ENCODE measurements at places on chromosomes 16 and 17.

DNA sequence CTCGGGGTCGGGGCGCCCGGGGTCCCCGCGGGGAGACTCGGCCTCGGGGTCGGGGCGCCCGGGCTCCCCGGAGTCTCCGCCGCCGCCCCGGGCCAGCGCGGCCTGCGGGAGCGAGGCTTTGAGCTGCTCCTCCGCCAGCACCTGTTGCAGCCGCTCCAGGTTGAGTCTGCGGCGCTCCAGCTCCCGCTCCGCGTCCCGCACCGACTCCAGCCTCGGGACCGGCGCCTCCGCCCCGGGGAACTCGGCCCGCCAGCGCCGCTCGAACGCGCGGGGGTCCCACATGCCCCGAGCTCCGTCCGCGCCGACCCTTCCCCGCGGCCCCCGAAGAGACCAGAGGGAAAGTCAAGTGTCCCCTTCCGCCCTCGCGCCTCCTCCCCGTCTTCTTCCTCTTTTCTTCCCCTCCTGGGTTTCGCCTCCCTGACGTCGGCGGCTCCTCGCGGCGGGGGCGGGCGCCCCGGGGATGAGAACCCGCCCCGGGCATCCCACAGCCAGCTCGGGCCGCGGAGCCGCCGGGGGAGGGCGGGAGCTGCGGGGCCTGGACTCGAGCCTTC is 40.8 kb upstream of the BHLHA9 start:
- DNase-seq: no peak

DNA sequence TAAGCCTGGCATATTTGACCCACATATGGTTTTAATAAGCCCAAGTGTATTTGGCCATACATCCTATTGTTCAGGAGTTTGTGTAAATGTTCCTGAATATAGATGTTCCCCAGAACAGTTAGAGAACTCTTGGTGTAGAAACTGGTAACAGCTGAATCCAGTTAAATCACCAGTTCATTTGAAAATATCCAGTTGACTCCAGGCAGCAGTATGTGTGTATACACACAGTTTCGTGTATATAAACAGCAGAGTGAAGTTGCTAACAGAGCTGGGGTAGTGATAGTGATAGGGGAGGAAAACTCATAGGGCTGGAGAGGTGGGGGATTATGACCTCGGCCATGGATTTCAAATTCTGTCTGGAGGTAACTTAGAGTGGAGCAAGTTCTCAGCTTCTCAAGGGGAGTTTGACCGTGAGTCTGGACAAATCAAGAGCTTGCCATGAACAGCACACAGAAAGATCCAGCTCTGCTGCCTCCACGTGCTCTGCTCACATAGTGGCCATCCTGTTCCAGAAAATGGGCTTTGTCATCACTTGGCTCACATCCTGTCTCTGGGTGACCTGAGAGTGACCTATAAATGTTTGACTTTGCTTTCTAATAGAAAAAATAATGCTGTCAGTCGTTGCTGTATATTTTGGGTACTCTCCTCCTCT is 30.6 kb upstream of the MMD start:
- no peak for DNase-seq

GRCh38 chr17:73228748-73229236 is 32.9 kb downstream of the CPSF4L start:
- no peak for DNase-seq

- DNase-seq: no peak
Measured at GRCh38 chr16:84266451-84266850, 26.6 kb upstream of the KCNG4 start.

GRCh38 chr16:4689864-4690704 is 3.3 kb upstream of the NUDT16L1 start:
- no peak for DNase-seq

DNA sequence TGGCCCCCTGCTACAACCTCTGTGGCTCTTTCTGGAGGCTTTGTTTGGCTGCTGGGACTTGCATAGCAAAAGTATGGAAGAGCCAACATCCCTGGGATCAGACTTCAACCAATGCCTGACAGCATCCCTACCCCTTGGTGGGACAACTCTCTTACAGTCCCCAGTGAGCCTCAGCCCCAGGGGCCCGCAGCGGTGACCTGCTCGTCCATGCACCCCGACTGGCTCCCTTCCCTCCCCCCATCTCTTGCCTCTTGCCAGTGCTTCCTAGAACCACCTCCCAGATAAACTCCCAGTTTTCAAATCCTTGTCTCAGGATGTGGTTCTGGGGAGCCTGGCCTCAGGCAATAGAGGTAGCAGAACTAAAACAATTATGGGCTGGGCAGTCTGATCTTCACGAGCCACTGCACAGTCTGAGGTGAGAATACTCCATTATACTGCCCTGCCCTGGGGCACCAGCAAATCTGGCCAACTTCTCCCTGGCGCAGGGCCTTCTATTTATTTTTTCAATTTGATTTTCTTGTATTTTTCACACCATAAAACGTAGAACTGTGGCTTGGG is 86.6 kb upstream of the BRD7 start:
- no peak for DNase-seq

GRCh38 chr17:57482657-57483056 is 226.3 kb downstream of the MSI2 start:
- DNase-seq: no peak

DNA sequence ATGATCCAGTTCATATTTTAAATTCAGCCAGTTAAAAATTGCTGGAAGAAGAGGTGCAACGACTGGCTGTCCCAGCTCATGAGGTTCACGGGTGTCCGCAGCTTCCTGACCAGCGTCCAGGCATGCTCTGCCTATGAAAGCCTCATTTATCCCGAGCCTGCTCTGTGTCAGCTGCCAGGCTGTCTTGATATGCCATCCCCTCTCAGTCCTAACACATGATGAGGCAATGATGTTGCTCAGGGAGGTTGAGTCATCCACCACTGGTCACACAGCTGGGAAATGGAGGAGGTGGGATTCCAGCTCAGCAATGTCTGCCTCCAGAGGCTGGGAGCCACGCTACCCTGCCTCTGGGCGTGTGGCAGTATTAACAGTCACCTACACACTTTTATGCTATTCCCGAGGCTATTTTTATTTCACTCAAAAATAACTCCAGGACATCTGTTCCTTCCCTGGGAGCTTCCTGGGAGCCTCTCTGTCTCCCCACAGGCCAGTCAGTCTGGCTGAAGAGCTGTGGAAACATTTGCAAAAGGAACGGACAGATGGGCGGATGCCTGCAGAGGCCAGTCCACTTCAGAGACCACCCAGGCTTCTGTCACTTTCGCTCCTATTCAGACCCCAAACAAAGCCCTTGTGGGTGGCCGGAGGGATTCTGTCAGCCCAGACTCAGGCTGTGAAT is 22.5 kb downstream of the RAB11FIP4 start:
- no peak for DNase-seq

GRCh38 chr16:83963277-83964119 is 4.5 kb upstream of the NECAB2 start:
- DNase-seq: no peak

GRCh38 chr17:41976142-41976768 is 9.7 kb downstream of the CNP start:
- no peak for DNase-seq

- no peak for DNase-seq
Measured at GRCh38 chr17:36980280-36980761, 31.6 kb downstream of the AATF start.

All from cerebellar nuclear complex (tissue), 1 donor.